ENCODE measurements at places on chromosomes 3 and 15.

DNA sequence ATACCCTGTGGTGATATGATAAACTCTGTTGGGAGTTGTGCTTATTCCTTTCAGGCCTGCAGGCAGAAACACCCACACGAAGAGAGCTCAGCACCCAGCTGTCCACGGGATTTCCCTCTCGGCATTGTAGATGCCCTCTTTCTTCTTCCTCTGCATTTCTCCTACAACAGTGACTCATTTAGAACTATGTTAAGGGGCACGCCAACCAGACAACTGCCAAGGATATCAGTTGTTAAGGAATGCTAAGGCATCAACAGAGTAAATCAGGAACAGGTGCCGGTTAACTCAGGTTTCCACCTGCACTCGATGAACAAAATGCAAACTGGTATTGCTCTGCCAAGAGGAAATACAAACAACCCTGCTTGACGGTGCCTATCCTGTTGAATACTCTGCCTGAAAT lies 270.0 kb upstream of the PEX5L start:
- DNase-seq: no peak

DNA sequence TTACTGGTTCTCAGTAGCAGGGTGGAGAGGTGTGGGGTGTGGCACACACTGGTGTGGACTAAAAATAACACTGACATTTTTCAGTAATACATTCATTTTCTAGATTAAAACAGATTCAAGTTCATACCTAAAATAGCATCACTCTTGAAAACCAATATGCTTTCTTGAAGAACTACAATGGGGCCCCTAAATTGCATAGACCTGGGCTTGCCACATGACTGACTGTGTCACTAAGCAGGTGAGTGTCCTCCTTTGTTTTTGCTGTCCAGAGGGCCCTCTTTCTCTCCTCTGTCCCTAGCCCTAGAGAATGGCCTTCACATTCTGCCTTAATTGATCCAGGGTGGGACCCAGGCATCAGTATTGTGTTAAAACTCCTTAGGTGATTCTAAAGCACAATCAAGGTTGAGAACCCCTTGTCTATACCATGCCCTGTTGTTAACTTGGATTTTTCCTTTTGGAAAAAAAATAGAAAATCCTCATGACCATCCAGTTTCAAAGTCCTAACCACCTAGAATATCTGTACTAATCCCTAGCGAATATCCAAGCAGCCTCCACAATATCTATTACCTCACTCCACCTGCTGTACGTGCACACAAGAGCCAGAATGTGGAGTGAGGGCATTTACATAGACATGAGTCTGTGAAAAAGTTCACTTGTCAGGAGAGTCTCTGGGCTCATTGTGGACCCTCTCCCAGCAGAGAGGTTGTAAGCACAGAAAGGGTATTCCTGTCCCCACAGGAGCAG lies 18.7 kb upstream of the TMEM41A start:
- DNase-seq: no peak

DNA sequence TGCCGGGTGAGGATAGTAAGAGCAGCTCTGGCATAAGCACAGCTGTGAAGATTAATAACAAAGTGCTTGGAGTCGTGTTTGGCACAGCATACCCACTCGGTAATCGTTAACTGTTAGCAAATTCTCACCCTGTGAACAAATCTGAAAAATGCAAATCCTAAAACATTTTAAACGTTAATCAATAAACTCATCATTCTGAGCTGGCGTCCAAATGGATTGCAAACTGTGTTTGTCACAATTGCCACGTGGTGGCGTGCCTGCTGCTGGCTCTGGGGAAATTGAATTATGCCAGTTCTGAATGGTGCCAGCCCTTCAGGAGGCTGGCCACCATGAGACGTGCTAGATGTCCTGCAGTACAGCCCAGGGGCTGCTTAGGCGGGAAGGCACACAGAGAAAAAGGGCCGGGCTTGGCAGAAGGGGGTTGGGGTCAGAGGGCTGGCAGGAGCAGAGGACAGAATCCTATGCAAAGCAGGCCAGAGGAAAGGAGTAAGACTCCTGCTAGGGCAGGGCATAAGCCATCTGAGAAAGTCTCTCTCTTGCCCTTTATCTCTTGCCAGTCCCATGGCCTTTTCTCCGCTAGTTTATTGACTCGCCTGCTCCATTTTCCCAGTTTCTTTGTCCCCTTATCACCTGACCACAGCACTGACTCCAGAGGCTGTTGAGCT lies 22.1 kb upstream of the POLG start:
- DNase-seq: no peak

GRCh38 chr15:86653344-86654197 lies 573.9 kb downstream of the AGBL1 start:
- no peak for DNase-seq

GRCh38 chr15:57922776-57923175 lies 142.7 kb downstream of the ALDH1A2 start:
- DNase-seq: no peak

GRCh38 chr15:45351227-45351626 lies 27.1 kb downstream of the GATM start:
- no peak for DNase-seq

- DNase-seq: no peak
Measured at GRCh38 chr3:150703299-150703755, 393 bp downstream of the ERICH6 start.

- peak; percentile 36 for DNase-seq
Measured at GRCh38 chr3:187994221-187995042, 159.5 kb upstream of the LPP start.

DNA sequence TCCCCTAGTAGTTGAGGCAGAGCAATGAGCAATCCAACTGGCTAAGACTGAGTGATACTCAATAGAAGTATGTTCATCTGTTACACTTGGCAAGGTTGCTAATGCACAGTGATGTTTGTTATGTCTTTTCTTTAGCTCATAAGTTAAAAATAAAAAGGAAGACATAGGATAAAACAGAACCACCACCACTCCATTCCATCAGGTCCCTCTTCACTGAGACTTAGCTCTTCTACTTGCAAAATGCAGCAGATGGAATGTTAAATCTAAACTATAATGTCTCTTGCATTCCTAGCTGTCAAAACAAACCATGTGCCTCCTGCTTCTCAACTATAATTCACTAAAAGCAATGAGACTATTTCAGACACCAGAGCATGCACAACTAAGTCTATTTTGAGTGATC lies 265.6 kb upstream of the UBE2E2 start:
- no peak for DNase-seq

DNA sequence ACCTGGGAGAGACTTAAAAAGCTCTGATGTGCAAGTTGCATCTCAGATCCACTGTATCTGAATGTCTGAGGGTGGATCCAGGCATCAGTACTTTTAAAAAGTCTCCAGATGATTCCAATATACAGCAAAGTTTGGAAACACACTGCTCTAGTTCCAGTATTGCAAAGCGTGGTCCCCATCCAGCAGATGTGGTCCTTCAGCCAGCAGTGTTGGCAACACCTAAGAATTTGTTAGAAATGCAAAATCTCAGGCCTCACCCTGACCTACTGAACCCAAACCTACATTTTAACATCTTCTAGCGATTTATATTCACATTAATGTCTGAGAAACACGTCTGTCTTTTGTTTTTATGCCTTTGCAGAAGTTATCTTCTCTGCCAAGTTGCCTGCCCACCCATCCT lies 32.2 kb upstream of the SGO1 start:
- no peak for DNase-seq

GRCh38 chr3:160949460-160949859 lies 155.7 kb downstream of the B3GALNT1 start:
- no peak for DNase-seq

GRCh38 chr15:78445875-78446274 lies 7.9 kb downstream of the IREB2 start:
- no peak for DNase-seq

DNA sequence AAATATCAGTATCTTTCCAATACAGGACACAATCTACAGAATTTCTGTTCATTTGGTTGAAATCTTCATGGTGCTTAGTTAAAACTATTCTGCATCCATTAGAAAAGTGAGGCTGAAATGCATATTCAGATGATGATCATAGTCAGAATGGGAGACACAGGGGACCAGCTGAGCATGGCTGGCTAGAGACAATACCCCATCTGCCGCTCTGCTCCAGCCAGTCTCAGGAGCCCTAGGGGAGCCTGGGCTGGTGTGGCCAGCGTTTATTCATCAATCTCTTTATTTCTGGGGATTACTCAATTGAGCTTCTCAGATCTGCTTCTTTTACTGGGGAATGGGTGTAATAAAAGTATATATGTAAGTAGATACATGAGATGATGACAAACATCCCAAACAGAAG lies 470.9 kb upstream of the CDIN1 start:
- no peak for DNase-seq

GRCh38 chr3:129557548-129557894 lies 14.5 kb downstream of the H1-8 start:
- DNase-seq: no peak

GRCh38 chr3:112822064-112823055 lies 24.3 kb downstream of the CD200R1L start:
- no peak for DNase-seq
